ENCODE measurements at places on chromosomes 16 and 17. TPM values are rescaled to one million over a fixed set of nuclear protein-coding genes. Genes with fewer than 3 reads are reported as not detected.

The KRTAP9-4 gene
- total RNA-seq = not detected

DNA sequence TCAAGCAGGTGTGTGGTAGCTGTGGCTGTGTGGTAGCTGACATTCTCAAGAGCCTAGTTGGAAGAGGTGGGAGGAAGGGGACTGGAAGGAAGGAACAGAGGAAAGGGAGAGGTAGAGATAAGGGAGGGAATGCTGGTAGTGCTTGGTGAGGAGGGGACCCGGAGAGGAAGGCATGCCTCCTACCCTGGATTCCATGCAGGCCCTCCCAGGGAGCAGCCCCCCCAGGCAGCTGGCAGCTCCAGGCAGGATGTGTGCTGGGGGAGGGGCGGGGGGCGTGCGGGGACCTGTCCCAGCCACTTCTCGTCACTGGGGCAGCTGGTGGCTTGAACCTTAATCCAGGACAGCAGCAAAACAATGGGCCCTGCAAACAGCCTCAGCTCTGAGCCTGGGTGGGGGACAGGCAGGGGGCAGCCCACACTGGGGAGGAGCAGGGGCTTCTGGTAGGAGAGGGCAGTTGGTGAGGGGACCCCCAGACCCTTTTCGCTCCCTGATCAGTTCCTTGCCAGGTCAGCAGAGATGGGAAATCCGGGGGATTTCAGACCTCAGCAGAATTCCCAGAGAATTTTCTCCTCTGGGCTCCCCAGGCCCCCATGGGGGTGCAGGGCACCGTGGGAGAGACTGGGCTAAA lies 27.1 kb downstream of the ARHGAP23 start:
- DNase-seq = no peak

- DNase-seq = peak; percentile 64
These were observed 3.3 kb downstream of the CDH15 start for GRCh38 chr16:89174877-89175276.

DNA sequence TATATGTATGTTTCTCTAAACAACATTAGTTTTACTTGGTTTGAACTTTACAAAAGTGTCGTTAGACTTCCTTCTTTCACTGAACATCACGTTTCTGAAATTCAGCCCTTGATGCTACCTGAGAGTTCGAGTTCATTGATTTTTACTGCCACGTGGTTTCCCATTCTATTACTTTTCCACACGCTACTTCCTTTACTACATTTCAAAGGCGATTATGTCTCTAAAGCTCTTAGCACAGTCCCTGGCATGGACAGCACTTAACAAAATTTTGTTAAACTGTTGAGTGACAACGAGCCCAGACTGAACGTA lies 15.9 kb upstream of the ARHGAP17 start:
- no peak for DNase-seq

- DNase-seq = no peak
These were observed 85.6 kb downstream of the SOX9 start for GRCh38 chr17:72206376-72206775.

- no peak for DNase-seq
These were observed 14.9 kb downstream of the SETD6 start for GRCh38 chr16:58530179-58530578.

GRCh38 chr17:77840513-77841165 lies 117.9 kb upstream of the TNRC6C start:
- no peak for DNase-seq

DNA sequence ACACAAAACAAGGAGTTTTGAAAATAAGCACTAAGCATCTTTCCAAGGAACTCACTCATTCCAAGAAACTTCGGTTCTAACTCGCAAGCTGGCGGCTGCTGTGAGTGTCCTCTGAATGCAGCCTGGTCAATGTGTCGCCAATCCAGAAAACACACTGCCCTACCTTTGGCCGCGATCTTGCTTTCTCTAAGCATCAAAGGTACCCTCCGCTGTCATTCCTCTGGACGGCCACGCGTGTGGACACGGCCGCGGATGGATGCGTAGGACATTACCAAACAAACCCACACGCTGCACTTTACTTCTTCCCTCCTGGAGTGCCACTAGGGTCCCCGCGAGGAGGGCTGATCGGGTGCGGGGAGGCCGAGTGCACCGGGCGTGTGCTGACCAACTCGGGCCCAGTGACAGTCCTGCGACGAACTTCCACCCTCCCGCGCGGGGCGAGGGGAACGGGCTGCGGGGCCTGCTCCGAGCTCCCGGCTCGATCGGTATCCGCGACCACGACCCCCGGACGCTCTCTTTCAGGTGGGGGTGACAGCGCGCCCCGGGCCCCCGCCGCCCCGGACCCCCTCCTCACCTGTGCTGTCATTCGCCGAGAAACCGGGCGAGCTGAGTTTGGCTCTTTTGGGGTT lies 1.1 kb downstream of the CREBBP start:
- peak; percentile 32 for DNase-seq
